ENCODE measurements at places on chromosomes 13 and 19.
A peak's percentile ranks its signal among the peaks of the same experiment; 100 is the strongest.

- DNase-seq = no peak
Measured at GRCh38 chr13:22497991-22498780, 682.6 kb upstream of the SGCG start.

DNA sequence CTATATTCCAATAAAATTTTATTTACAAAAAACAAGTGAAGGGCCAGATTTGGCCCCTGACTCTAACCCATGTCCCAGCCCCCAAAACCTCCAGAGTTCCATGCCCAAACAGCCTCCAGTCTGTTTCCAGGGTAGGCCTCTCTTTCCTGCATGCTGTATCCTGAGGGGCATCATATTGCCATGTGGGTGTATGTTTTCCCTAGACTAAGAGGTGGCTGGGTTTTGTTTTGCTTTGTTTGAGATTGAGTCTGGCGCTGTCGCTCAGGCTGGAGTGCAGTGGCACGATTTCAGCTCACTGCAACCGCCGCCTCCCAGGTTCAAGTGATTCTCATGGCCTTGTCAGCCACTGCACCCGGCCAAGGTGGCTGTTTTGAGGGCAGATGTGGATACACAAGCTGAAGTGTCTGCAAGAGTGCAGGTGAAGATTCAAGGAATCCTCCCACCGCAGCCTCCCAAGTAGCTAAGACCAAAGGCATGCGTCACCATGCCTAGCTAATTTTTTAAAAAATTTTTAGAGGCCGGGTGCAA is 23.6 kb upstream of the LSM14A start:
- no peak for DNase-seq

- no peak for DNase-seq
Measured at GRCh38 chr13:20903164-20903475, 574 bp upstream of the XPO4 start.

GRCh38 chr19:8397271-8397670 is 7.1 kb downstream of the RAB11B start:
- DNase-seq = no peak

DNA sequence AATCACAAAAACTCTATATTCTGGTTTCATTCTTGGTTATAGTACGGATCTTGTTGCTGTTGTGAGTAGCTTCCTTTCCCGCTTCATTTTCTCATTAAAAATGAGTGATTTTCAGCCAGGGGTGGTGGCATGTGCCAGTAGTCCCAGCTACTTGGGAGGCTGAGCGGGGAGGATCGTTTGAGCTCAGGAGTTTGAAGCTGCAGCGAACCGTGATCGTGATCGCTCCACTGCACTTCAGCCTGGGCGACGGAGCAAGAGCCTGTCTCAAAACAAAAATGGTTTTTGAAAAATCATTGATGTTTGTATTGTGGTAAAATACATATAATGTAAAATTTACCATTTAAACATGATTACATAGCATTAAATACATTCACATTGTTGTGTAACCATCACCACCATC is 71.6 kb upstream of the TM9SF2 start:
- DNase-seq = no peak

DNA sequence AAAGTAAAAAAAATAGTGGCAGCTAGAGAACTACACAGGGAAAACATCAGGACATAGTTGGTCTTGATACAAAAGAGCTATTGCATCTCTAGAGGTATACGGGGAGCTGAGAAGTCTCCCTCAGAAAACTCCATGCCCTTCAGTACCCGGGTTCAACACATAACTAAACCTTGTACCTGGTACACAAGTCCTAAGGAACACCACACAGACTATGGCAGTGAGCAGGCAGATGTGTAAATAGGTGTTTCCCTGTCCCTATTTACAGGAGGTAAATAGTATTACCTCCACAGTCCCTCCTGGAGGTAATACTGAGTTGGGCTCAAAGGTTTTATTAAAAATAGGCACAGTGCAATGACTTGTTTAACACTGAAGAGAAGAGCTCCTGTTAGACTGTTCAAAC is 5.9 kb downstream of the FGF14 start:
- DNase-seq = no peak

DNA sequence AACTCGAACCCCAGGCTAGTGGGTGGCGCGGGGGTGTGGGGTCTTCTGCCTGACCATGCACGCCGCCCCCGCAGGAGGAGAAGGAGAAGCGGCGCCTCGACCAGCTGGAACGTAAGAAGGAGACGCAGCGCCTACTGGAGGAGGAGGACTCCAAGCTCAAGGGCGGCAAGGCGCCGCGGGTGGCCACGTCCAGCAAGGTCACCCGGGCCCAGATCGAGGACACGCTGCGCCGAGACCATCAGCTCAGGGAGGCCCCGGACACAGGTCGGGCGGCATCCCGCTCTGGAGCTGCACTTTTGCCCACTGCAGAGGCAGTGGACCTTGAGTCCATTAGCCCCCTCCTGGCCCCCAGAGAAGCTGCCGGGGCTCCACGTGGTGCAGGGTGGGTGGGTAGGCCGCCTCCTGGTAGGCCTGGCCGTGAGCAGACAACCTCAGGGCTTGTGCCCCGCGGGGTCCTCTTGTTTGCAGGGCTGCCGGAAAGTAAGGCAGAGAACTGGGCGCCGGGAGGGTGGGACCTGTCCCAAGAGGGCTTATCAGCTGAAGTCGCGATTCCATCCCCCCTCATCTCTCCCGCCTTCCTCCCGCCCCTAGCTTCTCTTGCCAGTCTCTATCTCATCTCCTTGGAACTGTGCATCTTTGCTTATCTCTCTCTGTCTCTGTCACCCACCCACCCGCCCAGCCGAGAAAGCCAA is 9.9 kb downstream of the CCDC124 start:
- no peak for DNase-seq

- no peak for DNase-seq
Measured at GRCh38 chr19:5251096-5252065, 89.2 kb downstream of the PTPRS start.

- DNase-seq = no peak
Measured at GRCh38 chr13:27924529-27925141, 4.8 kb downstream of the PDX1 start.

DNA sequence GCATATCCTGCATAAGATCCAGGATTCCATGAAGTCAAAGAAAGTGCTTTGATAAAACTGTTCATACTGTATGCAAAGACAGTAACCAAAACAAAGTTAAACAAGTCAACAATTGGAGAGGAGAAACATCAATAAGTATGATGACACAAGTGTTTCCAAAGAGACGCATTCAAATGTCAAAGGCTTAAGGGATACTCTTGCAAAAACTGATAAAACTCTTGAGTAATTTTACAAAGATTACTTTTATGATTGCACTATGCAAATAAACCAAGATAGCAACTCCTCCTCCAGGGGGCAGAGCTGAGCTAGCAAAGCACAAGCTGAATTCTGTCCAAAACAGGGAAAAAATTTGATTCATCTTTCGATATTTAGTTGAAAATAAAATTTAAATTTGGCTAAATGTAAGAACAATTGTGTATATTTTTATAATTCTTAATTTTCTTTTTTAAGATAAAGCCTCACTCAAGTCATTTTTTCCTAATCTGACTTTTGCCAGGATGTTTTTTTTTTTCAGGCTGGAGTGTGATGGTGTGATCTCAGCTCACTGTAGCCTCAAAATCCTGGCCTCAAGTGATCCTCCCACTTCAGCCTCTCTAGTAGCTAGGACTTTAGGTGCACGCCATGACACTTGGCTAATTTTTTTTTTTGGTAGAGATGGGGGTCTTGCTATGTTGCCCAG is 84.0 kb downstream of the MZT1 start:
- DNase-seq = peak; percentile 75

DNA sequence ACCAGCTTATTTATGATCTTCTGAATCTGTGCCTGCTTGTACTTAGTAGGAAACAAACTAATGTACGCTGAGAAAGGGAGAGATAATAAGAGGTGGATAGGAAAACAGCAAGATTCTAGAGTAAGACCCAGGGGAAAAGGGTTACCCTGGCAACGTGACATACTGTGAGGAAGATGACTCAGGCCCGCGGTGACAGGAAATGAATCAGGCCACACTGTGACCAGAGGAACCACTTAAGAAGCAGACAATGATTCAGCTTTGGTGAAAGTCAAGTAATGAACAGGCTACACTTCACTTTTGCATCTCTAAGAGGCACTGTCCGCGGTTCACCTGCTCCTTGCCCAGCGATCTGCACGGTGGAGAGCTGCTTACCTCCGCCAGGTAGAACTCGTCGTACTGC is 158.2 kb downstream of the NALCN start:
- DNase-seq = peak; percentile 86

DNA sequence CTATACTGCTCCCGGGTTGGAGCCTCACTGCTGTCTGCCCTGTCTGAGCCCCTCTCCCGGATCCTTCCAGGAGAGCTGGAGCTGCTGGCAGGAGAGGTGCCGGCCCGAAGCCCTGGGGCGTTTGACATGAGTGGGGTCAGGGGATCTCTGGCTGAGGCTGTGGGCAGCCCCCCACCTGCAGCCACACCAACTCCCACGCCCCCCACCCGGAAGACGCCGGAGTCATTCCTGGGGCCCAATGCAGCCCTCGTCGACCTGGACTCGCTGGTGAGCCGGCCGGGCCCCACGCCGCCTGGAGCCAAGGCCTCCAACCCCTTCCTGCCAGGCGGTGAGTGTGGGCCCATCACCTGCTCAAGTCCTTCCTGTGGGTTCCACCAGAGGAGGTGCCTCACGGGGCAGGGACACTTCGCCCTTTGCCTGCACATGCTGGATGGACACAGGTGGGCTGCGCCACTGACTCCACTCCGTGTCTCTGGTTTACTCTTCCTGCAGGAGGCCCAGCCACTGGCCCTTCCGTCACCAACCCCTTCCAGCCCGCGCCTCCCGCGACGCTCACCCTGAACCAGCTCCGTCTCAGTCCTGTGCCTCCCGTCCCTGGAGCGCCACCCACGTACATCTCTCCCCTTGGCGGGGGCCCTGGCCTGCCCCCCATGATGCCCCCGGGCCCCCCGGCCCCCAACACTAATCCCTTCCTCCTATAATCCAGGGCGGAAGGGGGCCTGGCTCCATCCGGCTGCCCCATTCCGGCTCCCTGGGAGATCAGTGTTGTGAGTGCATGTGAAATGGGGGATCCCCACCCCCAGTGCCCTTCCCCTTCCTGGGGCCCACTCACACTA is 19.8 kb downstream of the EPN1 start:
- no peak for DNase-seq

DNA sequence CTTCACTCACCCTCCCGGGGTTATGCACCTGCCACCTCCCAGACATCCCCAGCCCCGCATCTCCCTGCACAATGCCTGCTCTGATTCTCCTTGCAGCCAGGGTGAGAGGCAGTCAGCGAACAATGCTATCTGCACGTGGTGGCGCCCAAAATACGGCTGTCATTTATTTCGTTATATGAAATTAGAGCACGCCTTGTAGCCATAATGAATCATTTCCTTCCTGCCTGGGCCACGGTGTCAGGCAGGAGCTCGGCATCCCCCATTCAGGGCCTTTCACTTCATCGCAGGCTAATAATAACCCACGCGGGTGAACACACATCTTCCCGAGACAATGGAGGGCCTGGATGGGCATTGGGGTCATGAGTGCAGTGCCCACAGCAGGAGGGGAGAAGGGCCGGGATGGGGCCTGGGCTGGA is 143.8 kb upstream of the ZNF507 start:
- no peak for DNase-seq

GRCh38 chr13:114124921-114125320 is 7.5 kb downstream of the RASA3 start:
- peak; percentile 76 for DNase-seq

GRCh38 chr19:1690699-1691307 is 38.4 kb upstream of the TCF3 start:
- DNase-seq = peak; percentile 33

GRCh38 chr13:19586904-19587634 is 25.7 kb upstream of the TPTE2 start:
- DNase-seq = peak; percentile 52

DNA sequence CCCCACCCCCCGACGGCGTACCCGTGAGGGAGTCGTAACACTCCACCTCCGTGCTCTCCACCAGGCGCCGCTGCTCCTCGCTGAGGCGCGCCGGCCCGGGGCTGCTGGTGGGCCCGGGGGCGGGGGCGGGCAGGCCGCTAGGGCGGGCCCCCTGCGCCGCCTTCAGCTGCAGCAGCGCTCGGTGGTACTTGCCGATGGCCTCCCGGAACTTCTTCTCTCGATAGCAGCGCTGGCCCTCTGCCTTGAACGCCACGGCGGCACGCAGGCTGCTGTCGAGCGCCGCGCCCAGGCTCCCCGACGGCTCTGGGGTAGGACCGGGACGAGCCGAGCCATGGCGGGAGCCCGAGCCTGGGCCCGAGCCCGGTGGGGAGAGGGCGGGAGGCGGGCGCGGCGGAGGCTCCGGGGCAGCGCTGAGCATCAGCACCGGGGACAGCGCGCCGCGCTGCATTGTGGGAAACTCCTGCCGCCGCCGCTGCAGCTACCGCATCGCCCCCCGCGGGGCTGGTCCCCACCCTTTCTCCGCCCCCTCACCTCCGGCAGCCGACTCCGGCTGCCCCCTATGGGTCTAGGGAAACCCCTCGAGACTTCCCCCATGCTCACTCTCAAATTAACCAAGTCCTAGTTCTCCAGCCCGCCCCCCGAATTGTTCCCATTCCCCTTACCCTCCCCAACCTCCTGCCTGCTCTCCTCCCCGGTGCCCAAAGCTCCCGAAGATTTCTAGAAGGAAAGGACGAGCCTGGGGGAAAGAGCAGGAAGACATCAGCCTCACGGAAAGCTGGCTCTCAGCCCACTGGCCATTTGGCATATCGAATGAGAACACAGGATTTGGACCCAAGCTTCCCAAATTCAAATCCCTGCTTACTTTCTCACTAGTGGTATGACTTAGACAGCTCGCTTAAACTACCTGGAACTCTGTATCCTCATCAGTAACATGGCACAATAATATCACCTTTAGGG is at the start of gene TTC9B:
TTC9B (minus strand) TSS at position 451 of the 957 bp plus-strand sequence; CDS start at position 448, 3 bp downstream.
- peak; percentile 25 for DNase-seq

DNA sequence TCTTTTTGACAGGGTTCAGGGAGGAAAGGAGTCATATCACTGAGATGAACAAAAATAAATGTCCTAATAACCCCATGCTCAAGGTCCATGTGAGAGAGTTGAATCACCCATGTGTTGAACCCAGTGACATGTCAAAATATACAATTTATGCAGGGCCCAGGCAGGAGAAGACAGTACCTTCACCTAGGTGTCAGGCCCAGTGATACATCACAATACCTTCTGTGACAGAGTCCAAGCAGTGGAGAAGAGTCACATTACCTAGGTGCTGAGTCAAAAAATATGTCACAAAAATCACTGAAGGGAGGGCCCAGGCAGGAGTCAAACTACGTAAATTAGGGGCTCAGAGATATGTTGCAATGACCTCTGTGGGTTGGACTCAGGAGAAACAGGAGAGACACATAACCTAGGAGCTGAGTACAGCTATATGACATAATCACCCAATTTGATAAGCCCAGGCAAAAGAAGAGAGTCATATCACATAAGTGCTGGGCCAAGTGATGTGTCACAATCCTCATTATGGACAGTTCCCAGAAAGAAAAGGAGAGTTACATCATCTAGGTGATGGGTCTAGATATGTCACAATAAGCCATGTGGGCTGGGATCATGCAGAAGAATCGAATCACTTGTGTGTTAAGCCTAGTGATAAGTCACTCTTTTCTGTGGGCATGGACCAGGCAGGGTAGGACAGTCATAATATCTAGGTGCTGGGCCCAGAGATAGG is 13.8 kb upstream of the ZNF724 start:
- peak; percentile 2 for DNase-seq

All from choroid plexus epithelial cell (primary cell).